ENCODE measurements at places on chromosomes 5 and 9. TPM values are rescaled to one million over a fixed set of nuclear protein-coding genes. Genes with fewer than 3 reads are reported as not detected.

DNA sequence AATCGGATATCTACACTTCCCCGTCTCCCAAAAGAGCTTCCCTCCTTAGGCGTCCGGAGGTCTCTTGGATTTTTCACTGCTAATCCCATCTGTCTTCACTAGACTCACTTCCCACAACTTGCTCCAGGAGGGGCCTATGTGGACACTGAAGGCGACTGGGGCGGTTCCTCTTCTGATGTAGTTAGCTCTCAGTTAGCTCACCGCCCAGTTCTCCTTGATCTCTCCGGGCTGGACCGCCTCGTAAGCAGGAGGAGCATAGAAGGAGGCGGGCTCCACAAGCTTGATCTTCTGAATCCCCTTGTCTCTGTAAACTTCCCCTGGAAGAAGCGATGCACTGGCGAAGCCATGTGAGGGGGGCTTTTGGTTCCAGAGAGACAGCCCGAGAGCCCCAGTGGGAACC lies 112.0 kb upstream of the SELENOP start:
- no peaks in the 10 kb centered on the region for H3K36me3 ChIP-seq
- no peak for DNase-seq
- no peak overlapping the region for H3K4me3 ChIP-seq
- H3K4me1 ChIP-seq = no peaks in the 10 kb centered on the region

- H3K4me3 ChIP-seq = no peak overlapping the region
- H3K4me1 ChIP-seq = peaks cover 43% of the 10 kb centered on the region
- H3K36me3 ChIP-seq = peaks cover 15% of the 10 kb centered on the region
- DNase-seq = peak; percentile 54
Observed at GRCh38 chr9:124392871-124393460, 22.3 kb downstream of the PSMB7 start.

GRCh38 chr9:33455945-33456344 lies 8.6 kb upstream of the AQP3 start:
- no peaks in the 10 kb centered on the region for H3K36me3 ChIP-seq
- no peaks in the 10 kb centered on the region for H3K27me3 ChIP-seq
- H3K4me1 ChIP-seq = no peaks in the 10 kb centered on the region
- H3K27ac ChIP-seq = no peak overlapping the region
- no peak for DNase-seq

The TEK gene
- total RNA-seq = not detected

All from Karpas-422 (cell line).